Stimulated activated naive CD8-positive, alpha-beta T cell treated with anti-CD3 and anti-CD28 coated beads, Interleukin-15, Interleukin-2, amounts not matched to agents 100 U/mL and 50 U/mL, for 24 hours (primary cell): ENCODE measurements at places on chromosomes 16 and 17.

DNA sequence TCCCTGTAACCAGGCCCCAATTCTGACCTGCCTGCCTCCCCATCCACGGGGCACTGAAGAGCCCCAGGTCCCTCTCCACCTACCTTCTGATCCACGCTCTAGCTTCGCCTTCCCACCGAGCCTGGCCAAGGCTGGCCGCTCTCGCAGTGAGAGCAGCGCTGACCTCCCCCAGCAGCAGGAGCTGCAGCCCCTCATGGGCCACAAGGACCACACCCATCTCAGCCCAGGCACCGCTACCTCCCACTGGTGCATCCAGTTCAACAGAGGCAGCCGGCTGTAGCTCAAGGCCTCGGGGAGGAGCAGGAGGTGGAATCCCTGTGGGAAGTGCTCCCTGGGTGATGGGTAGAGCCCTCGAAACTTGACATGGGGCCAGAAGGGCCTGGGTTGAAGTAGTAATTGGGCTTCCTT lies 8.4 kb upstream of the PLEKHG4 start:
- DNase-seq, result no peak

DNA sequence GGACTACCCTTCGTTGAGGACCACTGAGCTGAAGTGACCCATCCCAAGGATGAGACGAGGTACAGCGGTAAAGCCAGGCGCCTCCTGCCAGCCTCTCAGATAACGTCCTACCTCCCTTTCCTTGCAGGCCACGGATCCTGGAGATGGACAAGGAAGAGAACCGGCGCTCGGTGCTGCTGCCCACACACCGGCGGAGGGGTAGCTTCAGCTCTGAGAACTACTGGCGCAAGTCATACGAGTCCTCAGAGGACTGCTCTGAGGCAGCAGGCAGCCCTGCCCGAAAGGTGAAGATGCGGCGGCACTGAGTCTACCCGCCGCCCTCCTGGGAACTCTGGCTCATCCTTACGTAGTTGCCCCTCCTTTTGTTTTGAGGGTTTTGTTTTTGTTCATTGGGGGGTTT lies 17.3 kb upstream of the LLGL1 start:
- DNase-seq, result no peak

- no peak for DNase-seq
Observed at GRCh38 chr17:4908301-4908700, 5.4 kb upstream of the CHRNE start.

DNA sequence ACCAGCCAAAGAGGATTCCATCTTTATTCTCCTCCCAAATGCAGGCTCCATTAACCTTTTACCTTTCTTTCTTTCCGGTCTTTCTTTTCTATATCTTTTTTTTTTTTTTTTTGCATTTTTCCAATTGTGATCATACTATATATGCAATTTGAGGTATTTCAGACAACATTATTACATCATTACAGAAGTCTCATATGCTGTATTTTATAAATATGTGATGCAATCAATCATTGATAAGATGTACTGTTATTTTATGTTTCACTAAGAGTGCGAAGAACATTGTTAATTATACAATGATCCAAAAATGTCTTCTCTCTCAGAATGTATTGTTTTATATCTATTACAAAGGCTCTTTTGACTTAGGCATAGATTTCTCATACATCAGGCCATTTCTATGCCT lies 683.1 kb downstream of the WWOX start:
- DNase-seq, result no peak

DNA sequence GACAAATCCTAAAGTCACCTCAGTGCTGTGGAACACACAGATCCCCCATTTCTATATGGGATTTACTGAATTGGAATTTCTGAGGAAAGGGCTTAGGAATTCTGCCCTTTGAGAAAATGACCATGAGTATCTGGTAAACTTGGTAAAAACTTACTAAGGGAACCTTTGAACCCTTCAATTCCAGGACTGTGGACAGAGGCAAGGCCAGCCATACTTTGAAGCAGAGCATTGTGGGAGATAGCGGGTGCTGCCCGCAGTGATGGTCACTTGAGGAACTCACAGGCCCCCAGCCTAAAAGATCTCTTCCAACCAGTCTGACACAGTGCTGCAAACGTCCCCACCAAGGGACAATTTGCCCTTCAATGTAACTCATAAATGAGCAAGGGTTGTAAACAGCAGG lies 61.4 kb downstream of the IRX6 start:
- DNase-seq, result no peak

DNA sequence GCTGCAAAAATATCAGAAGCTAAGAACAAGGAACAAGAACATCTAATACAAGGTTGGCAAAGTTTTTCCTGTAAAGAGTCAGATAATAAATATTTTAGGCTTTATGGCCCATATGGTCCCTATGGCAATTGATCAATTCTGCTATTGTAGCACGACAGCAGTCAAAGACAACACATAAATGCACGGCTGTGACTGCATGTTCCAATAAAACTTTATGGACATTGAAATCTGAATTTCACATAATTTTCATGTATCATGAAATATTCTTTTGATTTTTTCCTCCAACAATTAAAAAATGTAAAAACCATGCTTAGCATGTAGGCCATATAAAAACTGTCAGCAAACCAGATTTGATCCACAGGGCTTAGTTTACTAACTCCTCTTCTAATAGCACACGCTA lies 10.5 kb upstream of the RNF43 start:
- no peak for DNase-seq

- DNase-seq, result peak; percentile 70
Observed at GRCh38 chr17:73998653-73999645, 204.5 kb upstream of the RPL38 start.

- DNase-seq, result peak; percentile 36
Observed at GRCh38 chr17:78252111-78252634, 20.7 kb downstream of the TMEM235 start.

DNA sequence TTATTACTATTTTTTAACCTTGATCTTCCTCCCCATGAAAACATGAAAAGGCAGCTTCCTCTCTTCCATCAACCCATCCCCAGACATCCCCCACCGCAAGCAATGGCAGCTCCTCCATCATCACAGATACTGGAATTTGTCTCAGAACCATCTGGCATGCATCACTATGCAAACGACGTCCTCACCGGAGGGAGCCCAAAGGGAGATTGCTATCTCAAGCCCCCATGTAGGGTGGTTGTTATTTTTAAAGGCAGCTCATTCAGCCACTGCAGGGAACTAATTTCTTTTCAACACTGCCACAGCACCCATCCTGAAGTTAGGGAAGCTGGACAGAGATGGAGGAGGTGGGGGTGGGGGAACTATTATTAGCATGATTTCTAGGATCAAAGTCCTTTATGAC lies 222.5 kb downstream of the FOXL1 start:
- DNase-seq, result no peak

GRCh38 chr16:19697756-19698318 lies 20.2 kb downstream of the KNOP1 start:
- no peak for DNase-seq

- DNase-seq, result no peak
Observed at GRCh38 chr17:750431-751037, 1.5 kb downstream of the GEMIN4 start.

DNA sequence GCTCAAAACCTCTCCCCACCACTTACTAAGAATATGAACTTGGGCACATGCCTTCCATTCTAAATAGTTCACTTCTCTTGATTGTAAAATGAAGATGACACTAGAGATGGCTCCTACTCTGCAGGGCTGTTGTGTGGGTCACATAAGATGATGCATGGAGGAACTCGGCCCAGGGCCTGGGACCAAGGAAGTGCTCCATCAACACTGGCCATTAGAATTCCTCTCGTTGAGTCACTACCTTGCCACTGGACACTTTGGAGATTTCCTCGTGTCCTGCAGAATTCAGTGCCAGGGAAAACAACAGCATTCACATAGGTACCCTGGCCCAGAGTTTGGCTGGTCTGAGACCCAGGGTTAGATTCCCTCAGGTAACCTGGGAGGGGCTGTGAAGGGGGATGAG lies 18.6 kb downstream of the HNF1B start:
- DNase-seq, result no peak

- DNase-seq, result peak; percentile 93
Observed at GRCh38 chr17:78168242-78168902, at the start of gene SYNGR2. SYNGR2 (plus strand) TSS chr17:78168581; CDS start chr17:78168617, 36 bp downstream.

GRCh38 chr16:83010776-83011720 lies 384.3 kb downstream of the CDH13 start:
- DNase-seq, result no peak

GRCh38 chr17:63537001-63537400 lies 13.3 kb upstream of the DCAF7 start:
- DNase-seq, result no peak

- peak; percentile 69 for DNase-seq
Observed at GRCh38 chr17:43576563-43577229, 30.6 kb upstream of the ETV4 start.

DNA sequence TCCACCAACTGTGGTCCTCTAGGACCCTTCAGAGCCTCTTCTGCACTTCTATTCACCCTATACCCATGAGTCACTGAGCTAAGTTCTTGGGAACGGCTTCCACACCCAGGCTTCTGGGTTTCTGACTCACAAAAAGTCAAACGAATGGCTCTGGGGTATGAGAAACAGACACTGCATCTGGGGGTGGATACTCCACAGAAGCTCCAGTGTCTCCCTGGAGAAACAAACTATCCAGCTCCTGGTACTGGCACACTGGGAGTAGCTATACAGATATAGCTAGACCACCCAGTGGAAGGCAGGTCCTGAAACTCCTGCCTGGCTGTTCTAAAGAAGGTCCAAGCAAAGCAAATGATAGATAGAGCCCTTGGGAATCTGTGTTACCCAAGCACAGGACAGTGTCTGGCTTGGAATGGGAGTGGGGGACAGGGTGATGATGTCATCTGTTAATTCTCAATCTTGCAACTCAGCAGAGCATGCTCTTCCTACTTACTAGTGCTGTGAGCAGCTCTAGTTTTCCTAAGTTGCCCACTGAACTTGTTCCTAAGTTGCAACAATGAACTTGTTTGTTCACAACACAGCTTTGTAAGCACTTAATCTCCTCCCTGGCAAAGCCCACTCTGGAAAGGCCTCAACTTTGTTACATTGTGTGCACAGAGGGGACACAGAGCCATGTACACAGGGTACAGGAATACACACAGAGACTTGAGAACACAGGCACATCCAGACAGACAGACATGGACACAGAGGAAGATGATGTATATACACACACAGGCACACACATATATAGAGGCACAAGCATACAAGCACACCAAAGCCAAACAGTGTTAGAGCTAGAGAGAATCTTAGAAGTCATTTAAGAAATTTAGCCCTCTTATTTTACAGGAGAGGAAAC lies 6.7 kb downstream of the MMP28 start:
- no peak for DNase-seq

- no peak for DNase-seq
Observed at GRCh38 chr17:74259667-74260524, 14.1 kb upstream of the DNAI2 start.

GRCh38 chr16:25613931-25614330 lies 77.8 kb upstream of the HS3ST4 start:
- no peak for DNase-seq
